ENCODE measurements at places on chromosomes 1 and 21. TPM values are rescaled to one million over a fixed set of nuclear protein-coding genes. Genes with fewer than 3 reads are reported as not detected.

GRCh38 chr1:103514920-103515503 is 10.5 kb upstream of the RNPC3 start:
- peak; percentile 76 for DNase-seq

GRCh38 chr1:5941671-5942070 is 50.6 kb downstream of the NPHP4 start:
- DNase-seq: no peak

- peak; percentile 79 for DNase-seq
Measured at GRCh38 chr21:41923186-41923585, 30.6 kb downstream of the C2CD2 start.

GRCh38 chr1:47875831-47876586 is 121.2 kb downstream of the TRABD2B start:
- DNase-seq: peak; percentile 63

The RCAN1 gene
- polyA plus RNA-seq: 29.3 TPM

The SLC9C2 gene
- polyA plus RNA-seq: not detected

The SERTAD4 gene
- polyA plus RNA-seq: 6.0 TPM

The SLC30A2 gene
- polyA plus RNA-seq: 0.61 TPM

The CLSTN1 gene
- polyA plus RNA-seq: 78.9 TPM

Measured in muscle of leg (tissue), 16 donors.